Tibial artery (tissue), 4 donors: ENCODE measurements at places on chromosomes 2 and 18.

- no peak for DNase-seq
Measured at GRCh38 chr18:35369126-35369525, 8.0 kb downstream of the ZNF396 start.

- no peak for DNase-seq
Measured at GRCh38 chr2:88764850-88765153, 73.3 kb downstream of the RPIA start.

GRCh38 chr2:217553679-217554078, 449.1 kb downstream of the TNS1 start:
- no peak for DNase-seq

- no peak for DNase-seq
Measured at GRCh38 chr18:78640246-78640995, 339.2 kb upstream of the SALL3 start.
